ENCODE measurements at places on chromosomes 16 and 17. TPM values are rescaled to one million over a fixed set of nuclear protein-coding genes. Genes with fewer than 3 reads are reported as not detected.
A peak's percentile ranks its signal among the peaks of the same experiment; 100 is the strongest.

DNA sequence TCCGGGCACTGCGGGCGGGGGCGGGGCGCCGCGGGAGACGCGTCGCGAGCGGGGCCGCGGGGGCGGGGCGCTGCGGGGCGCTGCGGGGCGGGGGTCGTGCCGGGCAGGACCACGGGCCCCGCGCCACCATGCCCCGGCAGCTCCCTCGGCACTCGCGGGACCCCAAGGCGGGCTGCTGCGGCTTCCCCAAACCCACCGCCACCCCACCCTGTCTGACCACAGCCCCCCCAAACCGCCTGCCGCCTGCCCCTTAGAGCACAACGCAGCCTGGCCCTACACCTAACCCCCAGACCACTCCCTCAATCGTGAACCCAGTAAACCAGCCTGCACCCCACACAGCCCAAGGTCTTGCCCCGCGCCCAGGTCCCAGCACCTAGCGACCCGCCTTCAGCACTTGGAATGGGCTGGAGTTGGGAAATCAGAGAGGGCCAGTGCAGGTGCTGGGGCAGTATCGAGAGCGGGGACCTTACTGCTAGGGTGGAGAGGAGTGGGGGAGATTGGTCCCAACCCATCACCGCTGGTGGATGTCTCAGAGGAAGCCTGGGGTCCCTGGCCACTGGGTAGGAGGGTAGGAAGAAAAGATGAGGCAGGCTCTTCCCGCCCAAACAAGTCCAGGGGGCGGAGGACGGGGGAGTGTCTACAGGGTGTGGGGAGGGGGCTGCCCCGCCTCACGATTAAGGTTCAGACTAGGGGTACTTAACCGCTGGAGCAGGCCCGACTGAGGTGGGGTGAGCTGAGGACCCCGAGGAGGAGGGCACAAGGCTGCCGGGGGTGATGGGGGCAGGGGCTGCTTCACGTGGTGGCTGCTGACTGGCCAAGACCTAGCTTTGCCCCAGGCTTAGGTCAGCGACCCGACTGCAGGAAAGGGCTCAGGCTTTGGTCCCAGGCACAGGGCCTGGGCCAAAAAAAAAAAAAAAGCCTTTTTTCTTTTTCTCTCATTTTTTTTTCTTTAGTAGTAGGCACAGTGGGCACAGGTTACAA is 539 bp upstream of the VAMP2 start:
- H3K27ac ChIP-seq = peak overlapping the region; percentile 93
- DNase-seq = no peak
- H3K4me3 ChIP-seq = peak overlapping the region; percentile 81
- peaks cover 9% of the 10 kb centered on the region for H3K4me1 ChIP-seq

- no peaks in the 10 kb centered on the region for H3K36me3 ChIP-seq
- H3K27me3 ChIP-seq = no peaks in the 10 kb centered on the region
- no peak overlapping the region for H3K4me3 ChIP-seq
- H3K4me1 ChIP-seq = peaks cover 10% of the 10 kb centered on the region
- no peak for DNase-seq
These were observed 11.4 kb downstream of the SNX20 start for GRCh38 chr16:50669741-50670140.

DNA sequence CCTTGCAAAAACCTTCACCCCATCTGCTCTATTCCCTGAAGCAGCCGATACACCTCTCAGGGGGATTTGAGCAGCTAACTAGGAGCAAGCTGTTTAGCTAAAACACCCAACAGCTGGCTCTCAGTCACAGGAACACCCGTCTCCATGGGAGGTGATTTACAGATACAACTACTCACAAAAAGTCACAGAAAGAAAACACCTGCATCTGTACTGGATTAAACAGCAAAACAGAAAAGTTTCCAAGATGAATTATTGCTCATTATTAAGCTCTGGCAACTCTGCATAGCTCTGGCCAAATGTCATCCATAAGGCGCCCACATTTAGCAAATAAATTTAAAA is 22.3 kb downstream of the GJC1 start:
- no peak overlapping the region for H3K4me3 ChIP-seq
- no peaks in the 10 kb centered on the region for H3K4me1 ChIP-seq
- H3K36me3 ChIP-seq = peaks cover 2% of the 10 kb centered on the region

DNA sequence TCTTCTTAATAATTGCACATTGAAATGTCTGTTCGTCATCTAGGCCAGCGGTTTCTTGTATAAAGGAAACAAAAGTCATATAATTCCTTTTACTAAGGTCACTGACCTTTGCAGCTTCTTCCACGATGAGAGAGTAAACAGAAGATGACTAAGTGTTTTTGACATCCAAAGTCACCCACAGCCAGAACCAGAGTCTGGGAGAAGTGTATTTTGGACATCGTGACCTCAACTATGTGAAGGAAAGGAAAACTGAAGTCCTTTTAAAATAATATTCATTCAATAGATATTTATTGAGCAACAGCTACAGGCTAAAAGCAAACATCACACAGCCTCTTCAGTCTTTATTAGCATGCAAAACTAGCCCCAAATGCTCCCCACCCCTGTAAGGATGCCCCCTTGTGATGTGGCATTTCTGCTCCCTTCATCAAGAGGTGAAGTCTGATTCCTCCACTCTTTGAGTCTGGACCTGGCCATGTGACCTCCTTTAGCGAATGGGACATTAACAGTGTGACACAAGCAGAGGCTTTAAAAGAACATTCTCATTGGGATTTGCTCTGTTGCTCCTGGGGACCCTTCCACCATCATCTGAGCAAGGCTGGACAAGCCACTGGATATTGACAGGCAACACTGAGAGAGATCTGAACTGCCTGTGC is 8.1 kb upstream of the PMP22 start:
- no peak overlapping the region for H3K27ac ChIP-seq
- H3K36me3 ChIP-seq = no peaks in the 10 kb centered on the region
- no peak for DNase-seq
- no peak overlapping the region for H3K4me3 ChIP-seq
- H3K27me3 ChIP-seq = no peaks in the 10 kb centered on the region

GRCh38 chr16:89442588-89442987 is 47.8 kb downstream of the ANKRD11 start:
- H3K27me3 ChIP-seq = no peaks in the 10 kb centered on the region
- H3K36me3 ChIP-seq = no peaks in the 10 kb centered on the region
- no peak overlapping the region for H3K4me3 ChIP-seq
- H3K4me1 ChIP-seq = peaks cover 47% of the 10 kb centered on the region
- peak overlapping the region; percentile 21 for H3K27ac ChIP-seq

The CETP gene
- not detected for total RNA-seq

The OR3A3 gene
- total RNA-seq = not detected

The ARHGDIG gene
- 1.9 TPM for total RNA-seq

- H3K27me3 ChIP-seq = no peaks in the 10 kb centered on the region
- no peaks in the 10 kb centered on the region for H3K4me1 ChIP-seq
- no peaks in the 10 kb centered on the region for H3K36me3 ChIP-seq
- no peak overlapping the region for H3K27ac ChIP-seq
- DNase-seq = no peak
These were observed 30.3 kb downstream of the TMEM186 start for GRCh38 chr16:8767176-8767575.

The MILR1 gene
- not detected for total RNA-seq

DNA sequence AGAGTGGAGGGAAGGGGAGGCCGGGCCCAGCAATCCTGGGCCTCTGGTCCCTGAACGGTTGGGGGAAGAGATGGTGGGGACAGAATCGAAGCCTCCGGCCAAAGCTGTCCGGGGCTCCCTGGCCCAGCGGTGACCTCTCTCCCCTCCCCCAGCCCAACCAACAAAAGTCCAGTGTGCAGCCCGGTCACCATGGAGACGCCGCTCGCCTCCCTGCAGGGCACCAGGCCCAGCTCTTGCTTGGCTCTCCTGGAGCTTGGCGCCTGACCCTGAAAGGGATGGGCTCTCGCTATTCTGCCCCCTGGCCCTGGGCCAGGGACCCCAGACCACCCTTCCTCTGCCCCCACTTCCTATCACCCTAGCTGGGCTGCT is 1.3 kb downstream of the METRN start:
- no peaks in the 10 kb centered on the region for H3K27me3 ChIP-seq
- H3K4me3 ChIP-seq = peak overlapping the region; percentile 29

The VWA3A gene
- total RNA-seq = not detected

DNA sequence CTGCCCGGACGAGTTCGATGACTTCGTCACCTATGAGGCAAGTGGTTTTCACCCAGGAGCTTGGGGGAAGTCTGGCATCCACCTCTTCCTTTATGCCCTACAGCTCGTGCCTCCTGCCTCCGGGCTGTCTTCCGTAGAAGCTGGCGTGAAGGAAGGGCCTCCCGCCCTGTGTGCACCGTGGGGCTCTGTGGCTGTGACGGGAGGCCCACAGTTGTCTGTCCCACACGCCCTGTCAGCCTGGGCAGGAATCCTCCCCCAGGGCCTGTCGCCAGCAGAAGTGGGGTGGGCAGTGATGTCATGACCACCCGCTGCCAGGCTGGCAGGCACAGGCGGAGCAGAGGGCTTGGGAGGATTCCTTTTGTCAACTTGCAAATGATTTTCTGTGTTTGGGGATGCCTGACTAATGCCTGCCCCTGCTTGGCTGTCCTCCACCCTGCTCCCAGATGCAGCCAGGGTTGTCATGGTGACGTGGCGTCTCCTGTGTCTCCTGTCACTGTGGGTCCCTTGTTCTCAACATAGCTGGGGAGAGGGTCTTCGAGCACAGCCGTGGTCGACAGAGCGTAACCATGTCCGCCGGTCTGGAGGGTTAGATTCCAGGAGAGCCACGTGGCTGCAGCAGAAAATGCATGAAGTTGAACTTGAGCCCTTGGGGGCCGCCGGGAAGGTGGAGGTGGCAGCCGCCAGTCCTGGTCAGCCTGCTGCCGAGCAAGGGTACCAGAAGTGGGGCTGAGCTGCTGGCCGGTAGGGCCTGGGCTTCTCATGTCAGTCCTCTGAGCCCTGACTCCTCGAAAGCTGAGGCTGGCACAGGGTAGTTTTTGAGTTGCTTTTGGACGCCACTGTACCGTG is 46.1 kb downstream of the RAB11FIP3 start:
- H3K4me3 ChIP-seq = no peak overlapping the region
- H3K4me1 ChIP-seq = no peaks in the 10 kb centered on the region
- H3K27me3 ChIP-seq = no peaks in the 10 kb centered on the region
- no peak overlapping the region for H3K27ac ChIP-seq
- no peaks in the 10 kb centered on the region for H3K36me3 ChIP-seq
- DNase-seq = no peak

The MRPL10 gene
- 162 TPM for total RNA-seq
